ENCODE measurements at places on chromosomes 7 and 10.

DNA sequence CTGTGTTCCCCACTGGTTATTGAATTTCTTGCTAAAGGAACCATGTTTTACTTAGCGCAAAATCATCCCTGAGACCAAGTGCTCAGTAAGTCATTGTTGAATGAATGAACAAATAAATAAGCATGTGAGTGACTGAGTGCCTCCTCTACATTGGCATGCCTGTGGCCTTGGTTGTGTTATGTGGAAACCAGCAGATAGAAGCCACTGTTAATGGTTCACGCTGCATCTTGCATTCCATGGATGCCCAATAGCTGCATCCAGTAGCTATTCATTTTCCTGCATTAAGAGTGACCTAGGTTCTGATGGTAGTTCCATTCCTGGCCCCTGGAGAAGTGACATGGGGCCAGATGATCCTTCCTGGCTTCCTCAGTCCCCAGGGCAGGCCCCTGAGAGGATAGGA, 113.3 kb upstream of the BMPER start:
- no peak for DNase-seq

- DNase-seq: peak; percentile 46
Observed at GRCh38 chr7:87628780-87629569, 777 bp downstream of the RUNDC3B start.

DNA sequence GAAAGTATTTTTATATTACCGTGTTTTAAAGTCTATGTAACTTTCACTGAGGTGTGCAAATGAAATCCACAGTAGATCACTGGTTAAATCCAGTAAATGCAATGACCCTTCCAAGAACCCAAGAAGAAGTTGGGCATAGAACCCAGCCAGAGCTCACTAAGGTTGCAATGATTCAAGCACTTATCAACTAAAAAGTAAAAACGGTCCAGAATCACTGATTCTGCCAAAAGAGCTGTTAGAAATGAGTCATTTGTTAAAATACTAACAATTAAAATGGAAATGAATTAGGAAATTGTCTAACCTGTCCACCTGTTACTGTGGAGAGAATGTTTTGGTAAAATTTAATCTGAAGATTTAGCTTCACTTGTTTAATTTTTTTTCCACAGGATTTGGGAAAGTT, 74.4 kb downstream of the ANK3 start:
- no peak for DNase-seq

DNA sequence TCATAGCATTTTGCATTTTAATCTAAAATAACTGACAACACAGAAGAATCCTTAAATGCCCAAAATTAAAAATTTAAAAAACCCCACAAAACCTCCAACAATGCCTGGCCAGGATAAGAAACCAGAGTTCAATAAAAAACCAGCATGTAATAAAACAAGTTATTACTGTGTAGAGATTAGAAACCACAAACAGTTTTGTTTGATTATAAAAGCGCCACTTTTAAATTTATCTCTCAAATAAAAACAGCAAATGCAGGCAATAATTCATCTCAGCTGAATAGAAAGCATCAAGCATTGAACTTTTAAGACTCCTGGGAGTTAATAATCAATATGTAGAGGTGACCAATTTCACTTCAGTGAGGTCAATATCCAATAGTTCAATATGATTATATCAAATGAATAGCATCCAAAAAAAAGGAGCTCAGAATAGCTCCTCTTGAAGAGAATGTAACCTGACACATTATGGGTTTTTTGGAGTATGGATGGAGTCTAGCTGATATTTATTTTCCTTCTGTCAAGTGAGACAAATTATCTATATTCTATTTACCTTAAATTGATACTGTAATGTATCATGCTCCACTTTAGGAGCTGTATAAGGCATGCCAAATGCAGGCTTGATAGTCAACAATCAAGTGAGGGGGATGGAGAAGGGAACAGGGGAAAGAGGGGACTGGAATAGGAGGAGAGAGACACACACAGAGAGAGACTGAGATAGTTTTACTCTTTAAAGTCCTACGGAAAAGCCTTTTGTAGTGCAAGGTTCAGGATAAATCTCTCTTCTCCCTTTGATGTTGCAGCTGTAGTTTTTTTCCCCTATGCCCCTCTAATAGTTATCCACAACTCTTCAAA, 130.9 kb downstream of the RSU1 start:
- DNase-seq: no peak

GRCh38 chr7:101058355-101058754, 26.9 kb upstream of the TRIM56 start:
- peak; percentile 74 for DNase-seq

DNA sequence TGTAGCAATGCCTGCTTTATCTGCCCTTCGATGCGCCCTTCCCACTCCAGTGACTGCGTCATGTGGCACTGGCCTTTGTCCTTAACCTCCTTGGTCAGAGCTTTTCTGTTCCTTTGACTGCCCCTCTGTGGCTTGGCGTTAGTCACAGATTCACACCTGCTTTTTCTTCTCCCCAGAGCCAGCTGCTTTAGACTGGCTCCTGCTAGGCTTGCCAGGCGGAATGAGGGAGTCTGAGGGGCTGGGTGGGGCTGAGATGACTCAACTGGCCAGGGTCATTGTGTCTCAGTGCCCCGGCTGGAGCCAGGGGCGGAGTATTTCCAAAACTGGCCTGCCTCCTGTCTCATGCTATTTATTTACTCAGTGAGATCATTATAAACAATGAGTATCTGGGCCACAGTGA, 194.1 kb downstream of the EMX2 start:
- no peak for DNase-seq

GRCh38 chr7:77664715-77665114, 31.5 kb upstream of the RSBN1L start:
- no peak for DNase-seq

- no peak for DNase-seq
Observed at GRCh38 chr7:43295429-43295828, 183.0 kb downstream of the HECW1 start.

DNA sequence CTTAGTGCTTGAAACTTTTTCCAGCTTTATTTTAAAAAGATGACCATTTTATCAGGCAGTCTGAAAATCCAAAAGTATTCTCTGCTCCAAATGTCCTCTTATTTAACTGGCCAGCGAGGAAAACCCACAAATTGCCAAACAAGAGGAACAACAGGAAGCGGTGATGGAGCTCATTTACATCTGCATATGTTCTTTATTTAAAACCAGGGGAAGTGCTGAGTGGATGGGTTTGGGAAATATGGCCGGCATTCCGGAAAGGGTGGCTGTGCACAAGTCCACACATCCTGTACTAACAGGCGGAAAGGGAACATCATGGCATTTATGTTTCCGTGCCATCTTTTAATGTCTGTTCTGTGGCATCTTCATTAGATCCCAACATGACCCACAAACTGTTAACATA, 974.5 kb downstream of the LRMDA start:
- DNase-seq: no peak

- no peak for DNase-seq
Observed at GRCh38 chr7:120802751-120803150, 55.2 kb downstream of the TSPAN12 start.

- no peak for DNase-seq
Observed at GRCh38 chr7:158274404-158274811, 313.2 kb downstream of the PTPRN2 start.

Data from ACHN (cell line).